Cardiac fibroblast (primary cell): ENCODE measurements at places on chromosomes 7 and 10.

DNA sequence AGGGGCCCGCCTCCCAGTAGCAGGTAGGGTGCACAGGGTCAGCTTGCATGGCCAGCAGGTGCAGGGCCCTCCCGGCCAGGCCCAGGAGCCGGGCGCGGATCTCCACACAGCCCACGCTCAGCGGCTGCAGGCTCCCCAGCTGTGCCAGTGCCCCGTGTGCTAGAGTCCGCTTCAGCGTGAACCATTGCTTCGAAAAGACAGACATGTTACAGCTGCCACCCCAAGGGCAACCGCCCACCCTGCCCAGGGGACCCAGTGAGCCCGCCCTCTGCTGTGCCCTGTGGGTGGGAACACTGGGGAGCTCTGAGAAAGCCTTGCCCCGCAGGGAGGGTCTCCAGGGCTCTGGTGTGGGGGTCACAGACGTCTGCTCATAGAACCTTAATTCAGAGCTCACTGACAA is 64.3 kb upstream of the NKX6-2 start:
- no peak for DNase-seq

DNA sequence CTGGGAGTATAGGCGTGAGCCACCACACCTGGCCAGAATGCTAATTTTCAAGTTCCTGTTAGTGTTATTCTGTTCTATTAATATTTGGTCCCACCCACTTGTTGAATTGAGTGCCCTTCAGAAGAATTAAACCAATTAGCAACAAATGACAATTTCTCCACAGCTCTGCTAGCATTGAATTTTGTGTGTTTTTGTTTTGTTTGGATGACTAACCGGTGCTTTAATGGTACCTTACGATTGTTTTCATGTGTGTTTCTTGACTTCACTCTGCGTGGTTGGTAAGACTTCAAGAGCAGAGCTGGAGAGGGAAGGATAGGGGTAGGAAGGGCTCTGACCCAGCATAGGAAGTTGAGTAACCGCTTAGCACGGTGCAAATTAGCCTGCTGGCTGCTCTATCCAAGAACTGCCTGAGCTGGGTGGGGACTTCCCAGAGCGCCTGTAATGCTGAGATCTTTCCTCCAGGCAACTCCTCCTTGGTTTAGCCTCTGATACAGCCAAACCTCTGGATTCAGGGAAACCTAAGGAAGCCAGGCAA is 4.6 kb downstream of the ARPC1B start:
- DNase-seq, result peak; percentile 96

- no peak for DNase-seq
Observed at GRCh38 chr10:12559578-12560178, 210.3 kb downstream of the CAMK1D start.

DNA sequence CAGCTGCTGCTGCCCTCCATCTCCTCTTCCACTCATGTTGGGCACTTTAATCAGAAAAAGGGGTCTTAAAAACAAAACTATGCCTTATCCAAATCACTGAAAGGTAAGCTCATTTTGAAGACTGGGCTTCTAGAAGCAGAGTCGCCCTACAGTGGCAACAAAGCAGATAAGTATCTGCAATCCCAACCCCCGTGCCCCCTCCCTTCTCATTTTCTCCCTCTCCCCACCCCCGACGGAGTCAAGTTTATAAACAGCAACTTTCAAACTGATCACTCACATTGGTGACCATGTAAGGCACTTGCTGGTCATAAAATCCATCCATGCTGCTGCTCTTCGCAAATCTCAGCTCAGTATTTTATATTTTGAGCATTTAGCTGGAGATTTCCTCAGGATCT is 738 bp downstream of the ETV1 start:
- peak; percentile 52 for DNase-seq

GRCh38 chr7:87548123-87548919 is 52.4 kb downstream of the ABCB1 start:
- no peak for DNase-seq

GRCh38 chr10:122280156-122280555 is 9.1 kb downstream of the BTBD16 start:
- DNase-seq, result no peak

GRCh38 chr10:7107285-7107684 is 303.5 kb downstream of the SFMBT2 start:
- peak; percentile 4 for DNase-seq

DNA sequence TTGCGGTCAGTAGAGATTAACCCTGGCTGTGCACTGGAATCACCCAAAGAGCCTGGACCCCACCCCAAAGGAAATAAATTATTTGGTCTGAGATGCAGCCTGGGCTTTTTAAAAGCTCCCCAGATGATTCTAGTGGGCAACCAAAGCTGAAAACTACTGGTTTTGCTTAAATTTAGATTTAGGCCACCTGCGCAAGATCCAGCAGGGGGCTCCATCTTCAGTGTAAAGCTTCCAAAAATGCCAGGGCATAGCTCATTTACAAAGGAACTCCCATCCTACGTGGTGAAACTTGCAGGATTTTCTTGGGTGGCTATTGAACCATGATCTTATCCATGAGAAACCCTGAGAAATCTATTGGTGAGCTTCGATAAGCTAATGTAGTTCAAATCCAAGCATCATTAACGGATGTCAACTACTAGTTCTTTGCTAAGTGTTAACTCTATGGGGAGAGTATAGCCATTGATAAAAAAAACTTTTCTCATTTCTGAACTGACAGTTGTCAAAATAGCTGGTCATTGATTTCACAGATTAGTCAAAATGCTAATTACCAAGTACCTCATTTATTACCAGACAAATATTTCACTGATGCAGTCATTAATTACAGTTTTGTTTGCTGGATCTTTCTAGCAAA is 315.3 kb downstream of the LHFPL3 start:
- peak; percentile 9 for DNase-seq

GRCh38 chr10:111233439-111233838 is 156.6 kb downstream of the ADRA2A start:
- DNase-seq, result no peak

DNA sequence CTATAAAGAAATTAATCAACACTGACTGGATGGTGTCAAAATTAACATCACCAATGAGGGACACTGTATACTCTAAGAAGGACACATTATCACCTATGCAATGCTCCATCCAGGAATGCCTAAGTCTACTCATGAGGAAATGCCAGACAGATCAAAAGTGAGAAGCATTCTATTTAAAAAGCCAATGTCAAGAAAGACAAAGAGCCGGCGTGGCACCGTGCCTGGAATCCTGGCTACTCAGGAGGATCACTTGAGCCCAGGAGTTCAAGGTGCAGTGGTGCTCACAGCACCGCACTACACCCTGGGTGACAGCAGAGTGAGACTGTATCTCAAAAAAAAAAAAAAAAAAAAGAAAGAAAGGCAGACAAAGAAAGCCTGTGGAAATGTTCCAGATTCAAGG is 45.5 kb upstream of the ANAPC16 start:
- DNase-seq, result no peak

GRCh38 chr10:119412244-119413092 is 130.1 kb downstream of the RGS10 start:
- DNase-seq, result peak; percentile 78

GRCh38 chr10:19577807-19578206 is 238.4 kb upstream of the PLXDC2 start:
- DNase-seq, result no peak

DNA sequence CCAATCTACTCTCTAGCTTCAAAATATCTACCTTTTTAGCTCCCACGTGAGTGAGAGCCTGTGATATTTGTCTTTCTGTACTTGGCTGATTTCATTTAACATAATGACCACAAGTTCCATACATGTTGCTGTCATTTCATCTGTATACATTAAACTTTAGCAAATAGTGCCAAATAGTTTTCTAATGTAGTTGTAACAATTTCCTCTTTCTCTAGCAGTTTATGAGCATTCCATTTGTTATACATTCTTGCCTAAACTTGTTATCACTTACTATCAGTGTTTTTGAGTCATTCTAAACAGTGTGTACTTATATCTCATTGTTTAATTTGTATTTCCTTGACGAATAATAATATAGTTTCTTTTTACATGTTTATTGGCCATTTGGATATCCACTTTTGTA is 77.2 kb downstream of the NEUROD6 start:
- no peak for DNase-seq

GRCh38 chr7:24851786-24852185 is 94.5 kb upstream of the GSDME start:
- DNase-seq, result peak; percentile 41

- no peak for DNase-seq
Observed at GRCh38 chr7:135186261-135186540, 15.7 kb upstream of the CYREN start.

GRCh38 chr10:84660450-84661159 is 332.2 kb downstream of the CCSER2 start:
- no peak for DNase-seq

GRCh38 chr10:132342553-132342952 is 10.6 kb downstream of the LRRC27 start:
- no peak for DNase-seq

GRCh38 chr7:54783952-54784351 is 24.9 kb upstream of the SEC61G start:
- no peak for DNase-seq

GRCh38 chr10:113553149-113553548 is 296 bp downstream of the HABP2 start:
- no peak for DNase-seq

- no peak for DNase-seq
Observed at GRCh38 chr7:14055813-14056212, 66.3 kb upstream of the ETV1 start.

DNA sequence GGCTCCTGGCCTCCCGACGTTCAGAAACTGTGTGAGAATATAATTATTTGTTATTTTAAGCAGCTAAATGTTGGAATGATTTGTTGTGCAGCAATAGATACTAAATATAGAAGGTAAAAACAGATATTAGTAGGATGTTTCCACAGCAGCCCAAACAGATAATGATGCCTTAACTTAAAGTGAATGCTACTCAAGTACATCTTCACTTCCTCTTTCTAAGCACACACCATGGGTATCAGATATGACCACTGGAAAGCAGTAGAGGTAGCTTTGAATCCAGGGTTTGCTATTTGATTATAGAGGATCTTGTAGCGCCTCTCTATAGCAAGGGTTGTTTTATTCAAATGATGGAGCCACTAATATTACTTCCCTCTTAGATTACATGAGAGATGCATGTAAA is 38.2 kb upstream of the BET1 start:
- no peak for DNase-seq

- DNase-seq, result peak; percentile 91
Observed at GRCh38 chr7:32957326-32958045, at the start of gene FKBP9. Gene FKBP9 (plus strand): TSS chr7:32957440. CDS start chr7:32957574, 134 bp downstream.

GRCh38 chr7:116970238-116970910 is 17.1 kb downstream of the ST7 start:
- no peak for DNase-seq

- DNase-seq, result no peak
Observed at GRCh38 chr7:1523844-1524243, 6.7 kb upstream of the MAFK start.

GRCh38 chr10:52059089-52059488 is 255.0 kb upstream of the DKK1 start:
- DNase-seq, result no peak

GRCh38 chr7:22581099-22581498 is 81.1 kb upstream of the STEAP1B start:
- no peak for DNase-seq

- no peak for DNase-seq
Observed at GRCh38 chr10:30459283-30459682, 25.3 kb downstream of the MAP3K8 start.

DNA sequence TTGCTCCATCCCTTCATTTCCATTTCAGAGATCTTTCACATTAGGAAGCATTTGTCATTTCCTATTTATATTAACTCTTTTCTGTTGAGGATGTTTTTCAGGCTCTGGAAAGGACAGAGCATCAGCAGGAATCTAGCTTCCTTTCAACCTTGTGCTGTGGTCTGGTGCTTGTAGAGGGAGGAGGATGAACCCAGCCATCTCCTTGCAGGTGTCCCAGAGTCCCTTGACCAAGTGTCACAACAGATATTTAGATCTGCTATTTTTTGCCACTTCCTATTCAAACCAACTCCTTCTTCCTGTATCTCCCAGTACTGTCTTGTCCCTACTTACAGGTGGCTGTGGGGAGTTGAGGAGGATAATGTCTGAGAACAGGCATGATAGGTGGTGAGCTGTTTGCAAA is 742.8 kb downstream of the GRID1 start:
- DNase-seq, result no peak

DNA sequence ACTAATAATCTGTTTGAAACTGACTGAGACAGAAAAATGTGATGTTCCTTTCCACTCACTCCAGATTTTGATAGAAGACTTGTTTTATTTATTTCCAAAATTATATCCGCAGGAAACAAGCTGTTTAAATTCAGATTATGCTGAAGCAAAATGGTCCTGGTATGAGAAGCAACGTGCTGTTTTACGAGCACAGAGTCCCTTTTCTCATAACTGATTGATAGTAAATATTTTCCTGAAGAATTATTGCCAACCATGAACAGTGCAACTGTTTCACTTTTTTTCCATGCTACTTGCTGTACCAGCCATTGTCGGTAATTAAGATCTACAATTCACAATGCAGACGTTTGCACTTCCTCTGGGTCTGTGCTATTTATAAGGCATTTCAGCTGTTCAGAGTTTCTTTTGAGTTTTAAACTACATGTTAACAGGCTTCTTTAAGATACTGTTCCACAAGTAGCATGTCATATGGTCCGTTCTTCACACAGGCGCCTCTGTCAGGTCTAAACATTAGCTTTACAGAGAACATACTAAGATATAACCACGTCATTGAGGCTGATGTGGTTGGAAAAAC is 103.8 kb downstream of the POLL start:
- DNase-seq, result no peak

GRCh38 chr7:23714150-23714464 is 4.1 kb downstream of the STK31 start:
- no peak for DNase-seq

DNA sequence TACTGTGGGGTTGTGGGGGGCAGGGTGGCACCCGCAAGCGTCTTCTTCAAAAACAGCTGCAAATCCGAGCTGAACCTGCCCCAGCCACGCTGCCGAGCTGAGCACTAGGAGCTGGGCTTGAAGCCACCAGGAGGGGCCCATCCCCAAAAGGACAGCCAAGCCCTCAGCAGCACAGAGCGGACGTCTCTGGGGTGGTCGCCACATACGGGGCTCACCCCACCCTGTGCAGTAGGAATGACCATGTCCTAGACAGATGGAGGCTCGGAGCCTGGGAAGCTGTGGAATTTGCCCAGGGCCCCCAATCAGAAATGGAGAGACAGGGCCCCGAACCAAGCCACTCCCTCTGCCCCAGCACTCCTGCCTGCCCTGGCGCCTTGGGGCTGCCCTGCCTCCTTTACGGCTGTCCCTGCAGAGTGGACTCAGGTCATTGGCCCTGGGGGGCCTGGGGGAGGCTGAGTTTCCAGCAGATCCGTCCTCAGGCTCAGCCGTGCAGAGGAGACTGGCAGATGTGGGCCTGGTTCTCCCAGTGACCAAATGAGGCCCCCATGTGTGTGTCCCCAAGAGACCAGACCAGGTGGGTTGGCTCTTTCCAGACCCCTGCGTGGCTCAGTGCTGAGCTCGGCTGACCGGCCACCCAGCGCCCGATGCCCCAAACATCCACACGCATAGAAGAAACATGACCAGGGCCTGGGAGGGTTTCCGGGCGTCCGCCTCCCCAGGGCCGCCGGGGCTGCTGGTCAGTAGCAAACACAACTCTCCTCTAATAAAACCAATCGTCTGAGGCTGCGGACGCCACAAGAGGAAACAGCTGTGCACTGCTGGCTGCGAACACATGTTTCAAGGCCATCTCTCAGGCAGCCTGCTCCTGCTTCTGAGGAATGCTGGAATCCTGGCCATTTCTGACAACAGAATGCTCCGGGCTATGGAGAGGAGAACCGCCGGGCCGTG is 54.9 kb downstream of the PDGFA start:
- DNase-seq, result peak; percentile 87
